ENCODE measurements at places on chromosomes 4 and X.

DNA sequence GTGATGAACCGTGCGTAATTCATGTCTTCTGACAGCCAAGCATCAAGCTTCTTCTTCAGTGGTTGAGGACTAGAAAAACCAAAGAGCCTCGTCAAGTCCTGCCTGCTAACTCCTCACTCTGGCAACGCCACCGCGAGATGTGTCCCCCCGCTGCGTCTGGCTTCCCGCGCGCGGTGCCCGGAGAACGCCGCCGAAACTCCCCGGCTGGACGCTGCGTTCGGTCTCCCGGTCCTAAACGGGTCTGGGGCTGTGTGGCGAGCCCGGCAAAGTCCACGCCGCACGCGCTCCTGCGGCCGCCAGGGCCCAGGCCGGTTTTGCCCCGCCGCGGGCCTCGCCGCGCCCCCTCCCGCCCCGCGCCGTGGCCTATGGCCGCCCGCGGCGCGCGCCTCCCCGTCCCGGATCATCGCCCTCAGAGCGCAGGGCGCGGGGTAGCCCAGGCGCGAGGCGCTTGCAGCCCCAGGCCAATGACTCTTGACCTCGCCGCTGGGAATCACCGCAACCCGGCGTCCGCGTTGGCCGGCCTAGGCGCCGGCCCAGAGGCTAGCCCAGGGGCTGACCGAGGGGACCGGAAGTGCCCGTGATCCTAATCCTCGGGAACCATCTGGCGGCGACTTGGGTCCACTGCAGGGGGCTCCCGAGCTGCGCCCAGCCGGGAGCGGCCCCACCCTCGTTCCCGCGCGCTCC lies at the start of gene AADAT:
AADAT (minus strand) TSS at position 289 of the 684 bp plus-strand sequence; CDS start at position 23, 266 bp downstream.
- no peak for DNase-seq

DNA sequence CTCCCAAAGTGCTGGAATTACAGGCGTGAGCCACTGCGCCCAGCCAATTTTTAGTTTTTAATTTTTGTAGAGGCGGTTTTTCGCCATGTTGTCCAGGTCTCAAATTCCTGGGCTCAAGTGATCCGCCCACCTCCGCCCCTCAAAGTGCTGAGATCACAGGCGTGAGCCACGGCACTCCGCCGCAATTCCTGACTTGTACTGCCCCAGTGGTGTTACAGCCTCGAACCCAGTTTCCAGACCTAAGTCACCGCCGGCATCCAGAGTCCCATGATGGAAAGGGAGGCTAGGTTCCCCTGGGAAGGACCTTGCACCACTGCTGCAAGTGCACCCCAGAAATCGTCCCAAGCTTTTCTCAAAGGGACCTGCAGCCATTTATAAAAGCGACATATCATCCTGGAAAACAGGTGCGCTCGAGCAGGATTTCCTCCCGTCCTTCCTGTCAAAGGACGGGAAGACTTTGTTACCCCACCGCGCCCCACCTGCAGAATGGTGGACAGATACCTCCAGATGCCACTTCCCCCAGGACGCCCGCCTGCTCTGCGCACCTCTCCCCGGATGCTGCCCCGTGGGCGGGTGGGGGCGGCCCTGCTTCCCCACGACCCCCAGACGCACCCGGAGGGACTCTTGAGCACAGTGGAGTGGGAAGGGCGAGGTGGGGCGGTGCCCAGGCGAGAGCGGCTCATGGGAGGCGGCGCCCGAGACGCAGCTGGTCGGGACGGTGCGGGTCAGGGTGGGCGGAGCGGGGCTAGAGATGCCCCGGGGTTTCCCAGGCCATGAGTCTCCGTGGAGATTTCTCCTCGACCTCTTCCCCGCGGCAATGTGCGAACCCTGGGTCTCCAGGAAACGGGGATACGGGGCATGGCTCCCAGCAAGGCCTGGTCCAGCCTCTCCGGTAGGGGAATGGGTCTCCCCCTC lies 947 bp upstream of the RPL10 start:
- no peak for DNase-seq

GRCh38 chrX:45697591-45697990 lies 496.9 kb upstream of the DIPK2B start:
- no peak for DNase-seq

DNA sequence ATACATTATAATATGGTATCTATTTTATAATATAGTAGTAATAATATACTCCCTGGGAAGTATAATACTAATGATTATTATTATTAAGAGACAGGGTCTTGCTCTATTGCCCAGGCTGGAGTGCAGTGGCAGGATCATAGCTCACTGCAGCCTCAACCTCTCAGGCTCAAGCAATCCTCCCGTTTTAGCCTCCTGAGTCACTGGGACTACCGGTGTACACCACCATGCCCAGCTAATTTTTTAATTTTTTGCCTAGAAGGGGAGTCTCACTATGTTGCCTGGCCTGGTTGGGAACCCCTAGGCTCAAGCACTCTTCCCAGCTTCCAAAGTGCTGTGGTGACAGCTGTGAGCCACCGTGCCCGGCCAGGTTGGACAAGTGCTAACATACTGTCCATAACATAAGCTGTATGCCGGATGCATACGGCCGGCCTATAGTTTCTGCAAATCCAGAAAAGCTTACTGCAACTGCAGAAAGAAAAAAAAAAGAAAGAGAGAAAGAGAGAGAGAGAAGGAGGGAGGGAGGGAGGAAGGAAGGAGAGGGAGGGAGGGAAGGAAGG lies 94.2 kb upstream of the PPP2R3B start:
- no peak for DNase-seq

- DNase-seq = no peak
Measured at GRCh38 chrX:97740886-97741285, 857.2 kb downstream of the RPA4 start.

DNA sequence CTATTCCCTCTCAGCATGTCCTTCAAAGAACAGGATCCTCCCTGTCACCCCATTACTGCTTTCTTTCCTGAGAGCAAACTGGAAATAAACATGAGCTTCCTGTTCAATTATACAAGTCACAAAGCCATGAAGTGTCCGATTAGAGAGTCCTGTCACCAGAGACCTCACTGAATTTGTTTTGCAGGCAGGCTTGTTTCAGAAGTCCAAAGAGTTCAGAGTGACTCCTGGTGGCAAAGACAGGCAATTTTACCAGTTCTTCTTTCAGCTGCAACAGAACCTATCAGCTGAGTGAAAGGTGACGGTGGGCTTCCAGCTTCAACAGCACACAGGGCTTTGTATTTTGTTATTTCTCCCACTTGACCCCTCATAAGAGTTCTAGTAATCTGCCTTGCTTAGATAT lies 6.4 kb downstream of the ELK1 start:
- DNase-seq = no peak

- DNase-seq = no peak
Measured at GRCh38 chr4:94377294-94377693, 34.7 kb upstream of the HPGDS start.

- no peak for DNase-seq
Measured at GRCh38 chrX:10199212-10199611, 42.4 kb downstream of the CLCN4 start.

- DNase-seq = no peak
Measured at GRCh38 chr4:106065018-106065417, 169.7 kb downstream of the NPNT start.

- DNase-seq = no peak
Measured at GRCh38 chrX:155028129-155028528, 1.5 kb downstream of the FUNDC2 start.

DNA sequence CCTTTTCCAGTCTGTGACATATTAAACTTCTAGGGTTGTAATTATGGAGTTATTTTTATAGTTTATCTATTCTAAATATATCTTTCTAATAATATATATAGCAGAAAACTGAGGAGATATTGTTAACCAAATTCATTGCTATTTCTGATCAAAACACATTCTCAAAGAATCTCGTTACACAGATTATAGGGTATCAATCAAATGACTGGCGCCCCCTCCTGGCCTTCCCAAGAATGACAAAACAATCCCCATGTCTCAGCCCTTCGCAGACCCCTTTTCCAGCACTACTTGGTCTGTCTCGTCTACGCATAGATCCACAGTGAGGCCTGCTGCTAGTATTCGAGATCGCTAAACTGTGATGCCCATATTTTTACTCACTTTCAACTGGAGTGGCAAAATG lies 209.3 kb downstream of the GPC3 start:
- no peak for DNase-seq

GRCh38 chrX:39476604-39477021 lies 621.1 kb downstream of the BCOR start:
- DNase-seq = no peak

DNA sequence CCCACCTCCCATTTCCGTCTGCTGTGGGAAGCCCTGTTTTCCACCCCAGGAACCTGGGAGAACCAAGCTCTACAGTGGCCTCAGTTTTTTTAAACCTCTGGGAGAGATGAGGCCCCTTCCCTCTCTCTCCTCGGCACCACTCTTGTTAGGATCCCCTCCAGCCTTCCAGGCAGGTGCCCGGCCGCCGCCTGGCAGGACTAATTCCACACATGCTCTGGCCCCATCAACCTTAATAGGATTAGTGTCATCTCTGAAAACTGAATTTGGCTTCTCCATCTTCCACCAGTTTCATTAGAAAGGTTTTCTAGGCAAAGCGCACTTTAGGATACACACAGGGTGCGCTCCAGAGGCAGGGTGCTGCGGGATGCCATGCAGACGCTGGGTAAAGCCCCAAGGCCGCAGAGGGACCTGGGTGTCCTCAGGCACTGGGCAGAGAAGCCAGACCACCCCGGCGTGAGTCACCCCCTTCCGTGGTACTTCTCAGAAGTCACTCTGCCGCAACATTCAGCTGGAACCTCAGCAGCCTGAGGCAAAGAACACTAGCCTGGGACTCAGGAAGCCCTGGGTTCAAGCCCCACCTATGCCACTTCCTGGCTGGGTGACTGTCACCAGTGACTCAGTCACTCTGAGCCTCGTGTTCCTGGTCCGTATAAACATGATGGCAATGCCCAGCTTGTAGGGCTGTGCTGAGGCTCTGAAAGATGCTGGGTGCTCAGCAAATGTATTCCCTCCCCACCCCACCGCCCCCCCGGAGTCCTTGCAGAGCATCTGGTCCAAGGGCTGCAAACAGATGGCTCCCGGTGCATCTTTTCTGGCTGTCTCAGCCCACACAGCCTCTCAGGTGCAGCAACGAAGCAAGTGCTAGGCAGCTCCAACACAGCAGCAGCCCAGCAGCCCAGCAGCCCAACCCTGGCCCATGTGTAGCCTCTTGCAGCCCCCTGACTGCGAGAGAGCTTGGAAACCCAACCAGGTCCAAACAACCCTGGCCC lies 29.1 kb downstream of the PPP2R2C start:
- DNase-seq = no peak

DNA sequence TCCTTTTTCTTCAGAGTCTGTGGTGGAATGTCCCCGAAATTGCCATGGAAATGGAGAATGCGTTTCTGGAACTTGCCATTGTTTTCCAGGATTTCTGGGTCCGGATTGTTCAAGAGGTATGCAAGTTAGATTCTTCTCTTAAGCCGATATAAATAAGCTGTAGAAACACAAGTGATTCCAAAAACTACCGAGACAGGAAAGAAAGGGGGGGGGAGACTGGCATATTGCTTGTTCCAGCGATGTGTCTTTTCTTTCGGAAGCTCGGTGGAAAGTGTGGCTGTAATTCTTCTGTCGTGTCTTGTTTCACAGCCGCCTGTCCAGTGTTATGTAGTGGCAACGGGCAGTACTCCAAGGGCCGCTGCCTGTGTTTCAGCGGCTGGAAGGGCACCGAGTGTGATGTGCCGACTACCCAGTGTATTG lies 236.9 kb downstream of the DCTD start:
- DNase-seq = no peak
